ENCODE measurements at places on chromosomes 6 and 20.

DNA sequence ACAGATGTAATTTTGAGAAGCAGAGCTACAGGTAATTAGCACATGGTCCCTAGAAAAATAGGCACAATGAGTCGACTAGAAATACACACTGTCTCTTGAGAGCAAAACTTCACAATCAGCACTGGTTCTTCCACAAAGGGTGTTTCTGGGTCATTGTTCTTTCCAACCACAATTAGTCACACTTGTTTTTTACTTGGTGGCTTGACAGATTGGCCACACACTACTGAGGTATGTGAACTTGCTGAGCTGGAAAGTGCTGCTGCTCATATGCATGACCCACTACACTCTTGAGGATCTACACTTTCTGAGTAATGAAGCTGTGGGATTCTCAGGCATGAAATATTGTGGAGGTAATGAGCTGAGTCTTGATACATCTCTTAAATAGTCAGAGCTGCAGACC, 347.7 kb downstream of the BCKDHB start:
- peak; percentile 1 for DNase-seq

DNA sequence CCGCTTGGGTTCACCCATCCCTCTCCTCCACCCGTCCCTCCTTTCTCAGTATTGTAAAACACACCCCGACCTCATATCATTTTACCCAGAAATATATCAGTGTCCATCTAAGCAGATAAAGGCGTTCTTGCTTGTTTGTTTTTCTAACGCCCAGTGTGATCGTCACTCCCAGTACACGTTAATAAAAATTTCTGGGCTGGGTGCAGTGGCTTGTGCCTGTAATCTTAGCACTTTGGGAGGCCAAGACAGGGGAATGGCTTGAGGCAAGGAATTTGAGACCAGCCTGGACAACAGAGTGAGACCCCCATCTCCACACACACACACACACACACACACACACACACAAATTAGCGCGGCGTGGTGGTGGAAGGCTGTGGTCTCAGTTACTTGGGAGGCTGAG, 24.4 kb upstream of the TFAP2C start:
- DNase-seq: no peak

GRCh38 chr6:6891949-6892461, 215.8 kb upstream of the RREB1 start:
- no peak for DNase-seq

DNA sequence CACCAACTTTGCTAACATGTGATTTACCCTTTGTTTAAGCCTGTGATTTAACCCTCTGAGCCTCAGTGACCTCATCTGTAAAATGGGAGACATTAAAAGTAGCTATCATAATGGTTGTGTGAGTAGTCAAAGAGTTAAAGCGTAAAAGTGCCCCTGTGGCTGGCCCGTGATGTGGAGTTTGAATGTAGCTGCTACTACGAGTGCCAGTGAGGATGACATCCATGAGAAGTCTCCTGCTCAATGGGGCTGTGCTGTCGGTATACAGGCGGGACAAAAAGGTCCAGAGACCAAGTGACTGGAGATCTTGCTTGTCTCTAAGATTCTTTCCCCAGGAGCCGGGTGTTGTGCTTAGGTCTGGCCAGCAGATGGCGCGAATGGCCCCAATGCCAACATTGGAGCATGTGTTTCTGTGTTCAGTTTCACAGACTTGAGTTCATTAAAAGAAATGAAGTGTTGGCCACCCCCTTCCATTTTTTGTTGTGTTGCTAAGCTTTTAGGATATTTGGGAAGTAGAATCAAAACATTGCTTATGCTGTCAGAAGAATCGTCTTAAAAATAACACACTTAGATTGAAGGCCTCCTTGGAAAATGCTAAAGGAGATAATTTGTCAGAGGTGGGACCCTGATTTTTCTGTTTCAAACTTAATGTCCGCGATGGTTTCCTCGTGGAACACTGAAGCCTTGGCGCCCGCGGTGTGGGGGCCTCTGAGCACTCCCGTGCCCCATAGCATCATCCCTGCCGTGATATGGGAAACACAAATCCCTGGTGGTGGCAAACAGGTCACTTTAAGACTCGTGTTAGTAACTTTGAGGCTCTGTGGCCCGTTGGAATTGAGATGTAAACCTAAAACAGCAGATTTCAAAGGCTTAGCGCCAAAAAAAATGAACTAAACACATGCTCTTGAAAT, 9.3 kb upstream of the RBM38 start:
- peak; percentile 81 for DNase-seq

DNA sequence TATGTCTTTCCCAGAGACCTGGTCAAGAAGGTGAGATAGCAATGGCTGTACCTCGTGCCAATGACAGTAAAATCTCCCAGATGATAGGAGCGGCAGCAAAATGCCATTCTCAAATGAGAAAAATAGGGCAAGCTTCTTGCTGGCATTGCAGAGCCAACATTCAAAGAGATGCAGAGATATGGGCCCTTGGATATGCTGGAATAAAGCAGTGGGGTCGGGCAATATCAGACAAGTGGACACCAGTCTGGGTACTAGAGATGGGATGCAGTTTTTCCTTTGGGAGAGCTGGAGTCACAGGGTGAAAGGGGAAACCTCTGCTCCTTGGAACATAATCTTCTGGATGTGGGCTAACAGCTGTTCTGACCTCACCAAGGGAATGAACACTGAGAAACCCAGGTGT, 29.0 kb downstream of the GSTA4 start:
- DNase-seq: no peak

DNA sequence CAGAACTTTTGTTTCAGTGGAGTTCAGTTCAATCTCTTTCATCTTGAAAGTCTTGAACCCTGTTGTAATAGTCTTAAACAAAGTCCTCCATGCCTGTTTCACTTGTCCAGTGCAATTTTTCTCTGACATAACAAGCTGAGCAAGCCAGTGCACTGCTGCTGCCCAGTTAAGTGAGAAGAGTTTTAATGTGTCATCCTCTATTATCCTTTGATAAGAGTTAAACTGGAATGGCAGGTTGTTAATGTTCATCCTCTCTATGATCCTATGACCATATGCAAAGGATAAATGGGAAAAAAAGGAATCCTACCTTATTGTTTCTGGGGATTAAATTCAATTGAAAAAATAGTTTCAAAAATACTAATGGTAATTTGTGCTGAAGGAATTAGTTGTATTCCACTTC, 197.5 kb downstream of the FRK start:
- DNase-seq: no peak

- no peak for DNase-seq
These were observed 12.2 kb upstream of the SHLD1 start for GRCh38 chr20:5737966-5738365.

GRCh38 chr20:32672982-32673851, 524 bp downstream of the C20orf203 start:
- DNase-seq: peak; percentile 33

- DNase-seq: no peak
These were observed 298.6 kb upstream of the SUPT3H start for GRCh38 chr6:45676380-45676779.

DNA sequence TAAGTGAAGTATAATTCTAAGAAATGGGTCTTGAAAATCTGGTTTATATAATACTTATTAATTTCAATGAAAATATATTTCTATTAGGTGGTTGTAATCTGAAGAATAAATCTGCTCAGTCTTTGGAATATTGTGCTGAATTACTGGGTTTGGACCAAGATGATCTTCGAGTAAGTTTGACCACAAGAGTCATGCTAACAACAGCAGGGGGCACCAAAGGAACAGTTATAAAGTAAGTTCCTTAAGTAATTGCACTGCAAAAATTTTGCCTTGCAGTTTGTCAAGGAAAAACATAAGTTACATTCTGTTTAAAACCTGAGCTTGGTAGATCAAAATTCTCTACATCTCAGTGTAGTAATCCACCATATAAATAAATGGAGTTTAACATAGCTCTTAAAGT, 106.0 kb downstream of the MYO6 start:
- peak; percentile 29 for DNase-seq

GRCh38 chr20:62708591-62709536, at the start of gene NTSR1:
NTSR1 (plus strand) TSS chr20:62708836; CDS start chr20:62709208, 372 bp downstream.
- DNase-seq: no peak

GRCh38 chr6:112205427-112206109, 48.8 kb downstream of the LAMA4 start:
- no peak for DNase-seq

- no peak for DNase-seq
These were observed 117.8 kb upstream of the F13A1 start for GRCh38 chr6:6438286-6438685.

- no peak for DNase-seq
These were observed 2.5 kb upstream of the ZSCAN16 start for GRCh38 chr6:28121876-28122275.

GRCh38 chr6:56040223-56040622, 164.8 kb upstream of the BMP5 start:
- DNase-seq: no peak

- DNase-seq: no peak
These were observed 12.0 kb downstream of the PFDN4 start for GRCh38 chr20:54219751-54220426.

DNA sequence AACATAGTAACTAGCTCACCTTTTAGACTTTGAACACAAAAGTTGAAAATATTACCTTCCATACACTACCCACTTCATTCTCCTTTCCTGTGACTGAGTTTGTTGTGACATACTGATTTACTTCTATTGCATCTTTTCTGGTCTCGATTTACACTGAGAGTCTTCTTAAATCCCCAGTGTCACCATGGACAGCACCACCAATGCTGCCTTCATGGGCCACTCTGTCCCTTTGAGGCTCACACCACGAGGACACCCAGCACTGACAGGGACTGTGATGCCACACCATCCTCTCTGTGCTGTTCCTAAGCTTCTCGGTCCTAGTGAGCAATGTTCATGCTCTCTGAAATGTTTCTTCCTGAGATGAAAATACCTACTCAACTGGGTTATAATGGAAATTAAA, 337.1 kb upstream of the IRAK1BP1 start:
- DNase-seq: no peak

GRCh38 chr6:30497714-30498113, 8.4 kb downstream of the HLA-E start:
- no peak for DNase-seq

DNA sequence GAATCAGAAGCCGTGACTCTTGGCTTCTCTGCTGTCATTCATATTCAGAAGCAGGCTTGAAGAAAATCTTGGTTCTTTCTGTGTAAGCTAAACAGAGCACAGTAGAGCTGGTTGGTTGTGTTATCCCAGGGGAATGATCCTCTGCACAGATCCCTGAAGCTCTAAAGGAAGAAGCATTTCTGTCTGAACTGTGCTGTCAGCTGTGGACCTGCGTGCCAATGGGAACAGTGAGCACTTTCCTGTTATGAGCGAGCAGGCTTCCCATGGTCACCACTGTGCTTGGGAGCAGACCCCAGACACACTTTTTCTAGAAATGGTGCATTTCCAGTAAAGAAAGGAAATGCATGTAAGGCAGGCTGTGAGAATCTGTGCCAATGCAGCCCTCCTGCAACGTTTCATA, 490.2 kb downstream of the EPM2A start:
- DNase-seq: no peak

- DNase-seq: no peak
These were observed 425.3 kb downstream of the EPM2A start for GRCh38 chr6:145309842-145310535.

DNA sequence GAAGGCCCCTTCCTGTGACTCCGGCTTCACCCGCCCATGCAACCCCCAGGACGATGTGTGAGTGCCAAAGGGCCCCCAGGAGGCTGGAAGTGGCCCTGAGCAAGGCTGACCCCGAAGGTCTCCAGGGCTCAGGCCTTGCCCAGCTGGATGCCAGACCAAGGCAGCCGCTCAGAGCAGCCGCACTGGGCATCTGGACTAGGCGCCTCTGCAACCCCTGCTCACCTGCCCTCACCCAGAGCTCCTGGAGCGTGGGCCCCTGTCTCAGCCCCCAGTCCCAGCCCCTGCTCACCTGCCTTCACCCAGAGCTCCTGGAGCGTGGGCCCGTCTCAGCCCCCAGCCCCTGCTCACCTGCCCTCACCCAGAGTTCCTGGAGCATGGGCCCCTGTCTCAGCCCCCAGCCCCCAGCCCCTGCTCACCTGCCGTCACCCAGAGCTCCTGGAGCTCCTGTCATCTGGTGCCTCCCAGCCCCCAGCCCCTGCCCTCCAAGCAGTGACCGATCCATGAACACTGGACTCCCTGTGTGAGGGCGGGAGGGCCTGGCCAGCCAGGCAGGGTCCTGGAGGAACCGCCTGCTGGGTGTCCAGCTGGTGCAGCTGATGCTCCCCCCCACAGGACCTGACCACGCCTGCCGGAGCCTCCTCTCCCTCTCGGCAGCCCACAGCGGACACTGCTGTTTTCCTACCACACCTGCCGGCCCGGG, 1.1 kb downstream of the SRMS start:
- DNase-seq: no peak

- no peak for DNase-seq
These were observed 106.3 kb downstream of the GFRAL start for GRCh38 chr6:55433446-55434130.

- DNase-seq: no peak
These were observed 63.8 kb downstream of the IBTK start for GRCh38 chr6:82183642-82184282.

GRCh38 chr20:56634307-56634706, 5.2 kb downstream of the TFAP2C start:
- DNase-seq: no peak

- DNase-seq: no peak
These were observed 230.8 kb downstream of the EYA2 start for GRCh38 chr20:47125508-47125757.

DNA sequence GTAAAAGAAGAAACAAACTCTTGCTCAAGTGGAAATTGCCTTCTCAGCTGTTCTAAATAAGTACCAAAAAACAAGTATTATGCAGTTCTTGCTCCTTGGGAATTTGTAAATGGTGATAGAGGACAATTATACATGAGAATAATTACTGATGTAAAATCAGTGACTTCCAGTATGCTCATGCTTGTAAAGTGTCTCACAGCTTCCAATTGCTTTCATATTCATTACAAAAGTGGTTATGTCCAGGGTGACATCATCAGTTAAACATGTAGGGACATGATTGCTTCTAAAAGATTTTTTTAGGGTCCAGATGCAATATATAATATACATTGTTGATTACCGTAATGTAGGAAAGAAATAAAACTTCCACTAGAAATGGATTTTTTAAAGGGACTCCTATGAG, 122.8 kb upstream of the B3GAT2 start:
- no peak for DNase-seq

- no peak for DNase-seq
These were observed 608.4 kb upstream of the AGPAT4 start for GRCh38 chr6:161882196-161882765.

GRCh38 chr6:105578179-105578707, 175.4 kb upstream of the PREP start:
- DNase-seq: no peak
